CD4-positive, alpha-beta memory T cell (primary cell): ENCODE measurements at places on chromosomes 12 and 14.

GRCh38 chr12:41661141-41661765 is 473.1 kb downstream of the PDZRN4 start:
- no peaks in the 10 kb centered on the region for H3K27me3 ChIP-seq
- no peaks in the 10 kb centered on the region for H3K4me1 ChIP-seq
- H3K4me3 ChIP-seq = no peak overlapping the region
- DNase-seq = no peak
- H3K36me3 ChIP-seq = no peaks in the 10 kb centered on the region

GRCh38 chr14:31934767-31935266 is 142.3 kb upstream of the ARHGAP5 start:
- H3K27ac ChIP-seq = no peak overlapping the region
- peak; percentile 31 for DNase-seq
- H3K36me3 ChIP-seq = no peaks in the 10 kb centered on the region
- peaks cover 9% of the 10 kb centered on the region for H3K4me1 ChIP-seq
- no peaks in the 10 kb centered on the region for H3K27me3 ChIP-seq

DNA sequence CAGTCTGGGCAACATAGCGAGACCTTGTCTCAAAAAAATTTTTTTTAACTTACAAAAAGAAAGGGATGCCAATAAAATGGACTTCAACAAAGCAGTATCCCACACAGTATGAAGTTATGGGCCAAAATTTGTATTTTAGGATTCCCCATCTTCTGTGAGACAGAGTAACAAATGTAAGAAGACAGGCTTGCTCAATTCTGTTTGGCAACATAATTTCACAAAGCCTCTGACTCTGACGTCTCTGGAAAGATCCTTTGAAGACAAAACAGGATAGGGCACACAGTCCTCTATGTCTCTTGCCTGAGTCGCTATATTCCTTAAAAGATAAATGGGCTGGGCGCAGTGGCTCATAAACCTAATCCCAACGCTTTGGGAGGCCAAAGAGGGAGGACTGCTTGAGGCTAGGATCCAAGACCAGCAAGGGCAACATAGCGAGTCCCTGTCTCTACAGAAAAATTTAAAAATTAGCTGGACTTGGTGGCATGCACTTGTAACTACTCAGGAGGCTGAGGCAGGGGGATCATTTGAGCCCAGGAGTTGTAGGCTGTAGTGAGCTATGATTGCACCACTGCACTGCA is 1.1 kb upstream of the HOMEZ start:
- H3K27ac ChIP-seq = peak overlapping the region; percentile 75
- H3K4me3 ChIP-seq = peak overlapping the region; percentile 85
- no peak for DNase-seq
- H3K36me3 ChIP-seq = no peaks in the 10 kb centered on the region

- no peak for DNase-seq
- H3K4me1 ChIP-seq = peaks cover 25% of the 10 kb centered on the region
- no peak overlapping the region for H3K4me3 ChIP-seq
- H3K27ac ChIP-seq = peak overlapping the region; percentile 20
- no peaks in the 10 kb centered on the region for H3K27me3 ChIP-seq
These were observed 14.1 kb downstream of the RAB35 start for GRCh38 chr12:120102189-120103043.

DNA sequence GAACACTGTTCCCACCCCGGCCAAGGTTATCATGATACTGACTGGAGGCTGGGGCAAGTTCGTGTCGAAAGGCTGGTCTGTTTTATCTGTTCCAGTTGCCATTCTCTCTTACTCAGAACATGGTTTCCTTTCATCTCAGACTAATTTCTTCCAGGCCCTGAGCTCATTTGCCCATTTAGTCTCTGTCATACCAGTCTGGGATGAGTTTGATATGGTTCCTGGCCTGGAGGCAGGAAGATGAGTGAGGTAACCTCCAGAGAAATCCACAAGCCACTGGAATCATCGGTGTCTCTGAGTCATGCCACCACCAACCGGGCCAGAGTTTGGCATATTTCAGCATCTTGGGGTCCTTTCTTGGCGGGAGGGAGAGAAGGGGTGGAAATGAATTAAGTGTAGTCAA is 114.7 kb downstream of the NTF3 start:
- H3K36me3 ChIP-seq = no peaks in the 10 kb centered on the region
- no peaks in the 10 kb centered on the region for H3K27me3 ChIP-seq
- no peak for DNase-seq
- no peaks in the 10 kb centered on the region for H3K4me1 ChIP-seq
- H3K4me3 ChIP-seq = no peak overlapping the region

- H3K4me3 ChIP-seq = no peak overlapping the region
- H3K27me3 ChIP-seq = no peaks in the 10 kb centered on the region
These were observed 20.6 kb upstream of the RIN3 start for GRCh38 chr14:92493024-92493423.

GRCh38 chr14:50928002-50928635 is 16.2 kb downstream of the PYGL start:
- no peak overlapping the region for H3K4me3 ChIP-seq
- no peaks in the 10 kb centered on the region for H3K4me1 ChIP-seq
- H3K27me3 ChIP-seq = no peaks in the 10 kb centered on the region
- no peak overlapping the region for H3K27ac ChIP-seq
- no peaks in the 10 kb centered on the region for H3K36me3 ChIP-seq
- no peak for DNase-seq

DNA sequence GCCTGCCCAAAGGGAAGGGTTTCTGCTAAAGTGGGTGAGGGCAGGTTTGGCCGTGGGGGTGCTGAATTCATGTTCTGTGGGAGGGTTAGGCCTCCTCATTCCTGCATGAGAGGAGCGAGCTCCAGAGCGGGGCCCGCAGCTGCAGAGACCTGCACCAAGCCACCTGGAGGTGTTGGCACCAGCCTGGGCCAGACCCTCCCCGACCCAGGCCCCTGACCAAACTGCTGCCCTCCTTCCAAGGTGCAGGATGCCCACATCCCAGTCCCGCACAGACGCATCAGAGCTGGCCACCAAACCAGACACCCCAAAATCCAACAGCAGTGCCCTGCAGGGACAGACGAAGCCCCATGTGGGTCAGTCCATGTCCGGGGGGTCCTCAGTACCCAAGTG is 10.6 kb downstream of the ADSS1 start:
- DNase-seq = no peak
- no peaks in the 10 kb centered on the region for H3K4me1 ChIP-seq
- H3K36me3 ChIP-seq = no peaks in the 10 kb centered on the region
- no peak overlapping the region for H3K4me3 ChIP-seq
- no peaks in the 10 kb centered on the region for H3K27me3 ChIP-seq
- no peak overlapping the region for H3K27ac ChIP-seq

GRCh38 chr14:94761997-94762377 is 7.9 kb downstream of the GSC start:
- DNase-seq = no peak

DNA sequence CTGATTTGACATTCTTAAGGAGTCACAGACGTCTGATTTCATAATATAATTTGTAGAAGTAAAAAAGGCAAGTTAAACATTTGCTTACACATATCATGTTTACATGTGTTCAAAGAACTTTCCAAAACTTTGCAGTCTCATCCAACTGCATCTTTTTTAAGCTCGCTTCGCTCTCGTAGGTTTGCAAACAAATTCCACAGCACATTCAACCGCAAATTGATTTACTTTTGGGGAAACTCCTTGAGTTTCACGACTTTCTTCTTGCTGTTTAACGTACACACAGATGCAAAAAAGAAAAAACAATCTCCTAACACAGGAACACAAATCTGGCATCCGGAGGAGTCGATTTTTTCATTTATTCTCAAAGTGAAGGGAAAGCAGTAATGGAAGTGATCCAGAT is 1149.5 kb downstream of the VRK1 start:
- H3K27me3 ChIP-seq = no peaks in the 10 kb centered on the region
- no peak overlapping the region for H3K4me3 ChIP-seq
- no peak overlapping the region for H3K27ac ChIP-seq

GRCh38 chr14:93002851-93003298 is 79.9 kb downstream of the CHGA start:
- no peak for DNase-seq
- no peak overlapping the region for H3K4me3 ChIP-seq
- H3K36me3 ChIP-seq = no peaks in the 10 kb centered on the region
- H3K27me3 ChIP-seq = no peaks in the 10 kb centered on the region
- no peak overlapping the region for H3K27ac ChIP-seq

- no peak overlapping the region for H3K4me3 ChIP-seq
- H3K36me3 ChIP-seq = no peaks in the 10 kb centered on the region
- H3K27ac ChIP-seq = no peak overlapping the region
- no peaks in the 10 kb centered on the region for H3K27me3 ChIP-seq
These were observed 36.2 kb upstream of the NKX2-8 start for GRCh38 chr14:36618641-36619040.

DNA sequence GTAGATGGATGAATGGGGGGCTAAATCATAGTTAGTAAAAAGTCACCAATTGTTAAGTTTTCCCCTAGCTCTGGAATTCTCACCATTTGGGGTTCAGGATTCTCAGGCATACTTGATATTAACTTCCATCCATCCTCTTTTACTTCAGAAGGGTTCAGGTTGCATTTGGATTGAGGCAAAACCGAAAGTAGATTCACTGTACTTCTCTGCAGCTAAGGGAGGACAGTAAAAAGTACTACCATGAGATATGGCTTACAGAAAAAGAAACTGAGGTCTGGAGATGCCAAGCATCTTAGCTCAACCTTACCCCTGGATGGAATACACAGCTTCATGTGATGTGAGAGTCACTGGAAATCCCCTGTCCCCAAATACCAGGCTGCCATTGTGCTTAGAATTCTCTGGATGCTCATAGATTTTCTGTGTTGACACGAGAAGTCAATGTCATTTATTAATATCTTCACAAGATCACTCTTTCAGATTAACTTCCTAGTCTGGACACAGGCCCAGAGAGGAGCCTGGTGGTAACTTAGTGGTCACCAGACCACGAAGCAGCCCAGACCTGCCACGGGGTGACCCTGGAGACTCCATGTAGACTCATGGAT is 87.1 kb downstream of the SSPN start:
- no peaks in the 10 kb centered on the region for H3K4me1 ChIP-seq
- H3K27ac ChIP-seq = no peak overlapping the region
- H3K36me3 ChIP-seq = no peaks in the 10 kb centered on the region
- no peak for DNase-seq
- H3K4me3 ChIP-seq = no peak overlapping the region
- no peaks in the 10 kb centered on the region for H3K27me3 ChIP-seq

DNA sequence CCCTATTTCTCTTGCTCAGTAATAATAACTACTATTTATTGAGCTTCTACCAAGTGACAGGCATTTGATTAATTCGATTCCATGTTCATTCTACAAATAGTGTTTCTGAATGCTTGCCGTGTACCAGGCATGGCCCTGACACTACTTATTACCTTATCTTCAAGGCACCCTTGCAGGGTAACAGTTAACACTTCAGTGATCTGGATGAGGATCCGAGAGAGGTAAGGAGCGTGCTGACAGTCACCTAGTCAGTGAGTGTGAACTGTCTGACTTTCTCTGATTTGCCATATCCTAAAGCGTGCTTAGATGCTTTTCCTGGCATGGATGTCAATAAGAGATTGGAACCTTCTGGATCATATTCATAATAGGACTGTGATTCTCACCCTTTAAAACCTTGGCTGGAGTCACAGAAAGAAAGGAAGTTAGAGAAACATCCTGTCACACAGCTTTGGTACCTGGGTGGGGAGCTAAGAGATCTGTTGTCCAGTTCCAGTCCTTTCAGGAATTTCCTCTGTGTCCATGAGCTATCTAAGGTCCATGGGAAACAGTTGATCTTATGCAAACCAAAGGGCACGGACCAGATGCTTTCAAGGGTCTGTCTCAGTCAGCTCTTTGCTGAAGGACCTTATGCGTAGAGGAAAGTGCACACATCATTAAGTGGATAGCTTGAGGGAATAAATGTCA is 54.8 kb downstream of the PPFIBP1 start:
- H3K27ac ChIP-seq = no peak overlapping the region
- no peaks in the 10 kb centered on the region for H3K4me1 ChIP-seq
- H3K36me3 ChIP-seq = no peaks in the 10 kb centered on the region
- H3K27me3 ChIP-seq = no peaks in the 10 kb centered on the region

- no peak overlapping the region for H3K27ac ChIP-seq
- DNase-seq = peak; percentile 35
- H3K4me3 ChIP-seq = peak overlapping the region; percentile 61
- H3K36me3 ChIP-seq = no peaks in the 10 kb centered on the region
- no peaks in the 10 kb centered on the region for H3K27me3 ChIP-seq
These were observed 67.8 kb upstream of the CAPRIN2 start for GRCh38 chr12:30822385-30823155.

- H3K27ac ChIP-seq = peak overlapping the region; percentile 41
- no peak for DNase-seq
- peak overlapping the region; percentile 35 for H3K4me3 ChIP-seq
These were observed 105.9 kb upstream of the BCAT1 start for GRCh38 chr12:25054783-25055144.

DNA sequence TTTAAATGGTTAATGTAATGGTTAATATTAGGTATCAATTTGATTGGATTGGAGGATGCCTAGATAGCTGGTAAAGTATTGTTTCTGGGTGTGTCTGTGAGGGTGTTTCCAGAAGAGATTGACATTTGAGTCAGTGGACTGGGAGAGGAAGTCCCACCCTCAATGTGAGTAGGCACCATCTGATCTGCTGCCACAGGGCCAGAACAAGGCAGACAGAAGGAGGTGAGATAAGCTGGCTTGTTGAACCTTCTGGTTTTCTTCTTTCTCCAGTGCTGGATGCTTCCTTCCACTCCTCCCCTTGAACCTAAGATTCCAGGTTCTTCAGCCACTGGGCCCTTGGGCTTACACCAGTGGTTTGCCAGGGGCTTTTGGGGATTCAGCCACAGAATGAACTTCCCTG is 756.5 kb upstream of the LRFN5 start:
- no peaks in the 10 kb centered on the region for H3K27me3 ChIP-seq
- H3K36me3 ChIP-seq = no peaks in the 10 kb centered on the region
- no peak overlapping the region for H3K4me3 ChIP-seq

DNA sequence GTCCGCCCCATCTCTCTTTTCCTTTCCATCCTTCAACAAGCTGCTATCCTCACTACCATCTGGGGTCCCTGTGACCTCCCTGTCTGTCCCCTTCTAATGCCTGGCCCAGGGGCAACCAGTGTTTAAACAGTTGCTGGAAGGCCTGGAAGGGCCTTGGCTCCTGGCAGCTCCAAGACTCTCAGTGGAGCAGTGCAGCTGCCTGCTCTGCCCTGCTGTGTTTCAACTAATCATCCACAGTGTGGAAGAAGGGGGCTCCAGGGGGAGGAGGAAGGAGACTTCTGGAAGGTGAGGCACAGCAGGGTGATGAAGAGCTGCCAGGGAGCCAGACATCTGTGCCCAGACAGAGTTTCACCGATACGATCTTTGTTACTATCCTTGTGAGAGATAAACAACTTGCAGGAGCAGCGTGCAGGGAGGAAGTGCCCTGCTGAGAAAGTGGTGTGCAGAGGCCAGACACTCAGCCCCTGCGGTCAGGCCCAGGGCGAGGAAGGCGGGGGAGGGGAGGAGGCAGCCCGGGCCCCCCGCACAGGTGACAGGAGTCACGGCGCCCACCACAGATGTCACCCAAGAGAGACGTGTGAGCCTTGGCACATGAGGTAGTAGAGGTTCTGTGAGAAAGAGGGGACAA is 1061.8 kb downstream of the BCL11B start:
- no peaks in the 10 kb centered on the region for H3K36me3 ChIP-seq
- peaks cover 77% of the 10 kb centered on the region for H3K4me1 ChIP-seq
- H3K27ac ChIP-seq = peak overlapping the region; percentile 38
- H3K27me3 ChIP-seq = no peaks in the 10 kb centered on the region
- peak overlapping the region; percentile 27 for H3K4me3 ChIP-seq
